Ovary (tissue), 10 donors: ENCODE measurements at places on chromosomes 12 and 14. TPM values are rescaled to one million over a fixed set of nuclear protein-coding genes. Genes with fewer than 3 reads are reported as not detected.

The TAS2R8 gene
- total RNA-seq, result not detected

The ZBTB25 gene
- 10.2 TPM for total RNA-seq

The GAPDH gene
- 1,324 TPM for total RNA-seq

The DPPA3 gene
- not detected for total RNA-seq

The B4GALNT1 gene
- 0.52 TPM for total RNA-seq

The SRRM4 gene
- not detected for total RNA-seq

The EPYC gene
- not detected for total RNA-seq

GRCh38 chr12:13428538-13429265 lies 232.2 kb downstream of the EMP1 start:
- no peak for DNase-seq

DNA sequence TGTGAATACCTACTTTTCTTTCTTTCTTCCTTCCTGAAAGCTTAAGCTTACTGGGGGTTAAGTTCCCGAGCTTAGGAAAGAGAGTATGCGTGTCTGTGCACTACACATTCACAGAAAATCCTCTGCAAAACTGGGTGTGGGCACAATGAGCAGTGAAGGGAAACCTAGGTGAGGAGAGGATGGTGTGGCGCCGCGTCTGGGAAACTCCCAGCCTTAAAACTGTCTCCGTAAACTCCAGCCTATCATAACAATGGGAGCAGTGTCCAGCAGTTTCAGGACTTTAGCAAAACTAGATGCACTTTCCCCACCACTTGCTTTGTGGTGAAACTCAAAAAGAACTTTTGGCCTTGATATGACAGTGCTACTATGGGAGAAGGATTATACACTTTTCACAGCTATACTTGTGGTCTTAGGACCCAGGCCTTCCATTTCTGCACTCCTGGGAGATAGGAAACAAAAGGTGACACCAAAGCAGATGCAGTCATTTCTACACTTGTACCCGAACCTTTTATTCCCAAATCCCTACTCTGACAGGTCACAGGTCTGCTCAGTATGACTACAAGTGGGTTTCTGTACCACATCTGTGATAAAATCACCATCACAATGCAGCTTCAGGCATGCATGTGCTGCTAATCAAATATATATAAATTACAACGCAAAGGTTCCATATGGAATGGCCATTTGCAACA lies 10.4 kb downstream of the AKAP5 start:
- no peak for DNase-seq

GRCh38 chr14:78048120-78048519 lies 122.1 kb upstream of the NRXN3 start:
- DNase-seq, result no peak

DNA sequence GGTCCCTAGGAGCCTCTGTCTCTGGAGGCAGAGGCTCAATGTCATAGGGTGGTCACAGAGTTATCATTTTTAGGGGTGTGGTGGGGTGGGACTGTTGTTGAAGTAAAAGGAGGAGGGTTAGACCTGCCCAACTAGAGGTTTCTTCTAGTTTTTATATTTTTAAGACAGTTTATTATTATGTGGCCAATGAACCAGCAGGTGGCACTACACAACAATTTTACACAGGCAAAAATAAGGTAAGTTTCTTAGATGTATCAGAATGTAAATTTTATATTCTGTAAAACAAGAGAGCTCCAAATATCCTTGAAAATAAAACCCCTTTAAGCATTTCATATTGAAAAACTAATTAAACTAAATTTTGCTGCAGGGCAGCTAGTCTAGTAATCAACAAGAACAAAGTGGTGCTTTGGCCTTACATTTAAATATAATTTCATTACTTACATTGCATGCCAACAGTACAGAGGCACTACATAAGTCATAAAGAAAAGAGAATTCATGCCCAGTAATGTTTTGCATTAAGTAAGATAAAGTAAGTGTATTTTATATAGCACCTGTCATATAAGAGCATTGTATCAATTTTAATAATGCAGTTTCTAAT lies 22.2 kb upstream of the OVCH1 start:
- DNase-seq, result no peak

DNA sequence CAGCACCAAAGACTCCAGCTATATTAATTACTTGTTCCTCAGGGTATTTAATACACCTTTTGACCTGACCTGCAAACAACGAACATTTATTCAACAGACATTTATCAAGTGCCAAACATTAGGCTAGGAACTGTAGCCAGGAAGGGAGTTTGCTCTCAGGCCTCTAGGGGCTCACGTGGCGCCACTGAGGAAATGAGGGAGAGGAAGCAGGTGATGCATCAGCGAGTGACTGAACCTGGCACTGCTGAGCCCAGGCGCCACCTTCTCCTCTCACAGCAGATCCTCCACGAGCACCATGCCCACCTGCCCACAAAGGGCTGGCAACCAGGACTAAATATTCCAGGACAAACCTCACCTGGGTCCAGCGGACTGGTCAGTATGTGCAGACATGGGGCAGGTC lies 50.2 kb downstream of the SETD3 start:
- DNase-seq, result no peak

GRCh38 chr12:100184549-100185145 lies 16.0 kb upstream of the ACTR6 start:
- DNase-seq, result no peak

- no peak for DNase-seq
Measured at GRCh38 chr12:92601680-92602079, 101.1 kb upstream of the PLEKHG7 start.

DNA sequence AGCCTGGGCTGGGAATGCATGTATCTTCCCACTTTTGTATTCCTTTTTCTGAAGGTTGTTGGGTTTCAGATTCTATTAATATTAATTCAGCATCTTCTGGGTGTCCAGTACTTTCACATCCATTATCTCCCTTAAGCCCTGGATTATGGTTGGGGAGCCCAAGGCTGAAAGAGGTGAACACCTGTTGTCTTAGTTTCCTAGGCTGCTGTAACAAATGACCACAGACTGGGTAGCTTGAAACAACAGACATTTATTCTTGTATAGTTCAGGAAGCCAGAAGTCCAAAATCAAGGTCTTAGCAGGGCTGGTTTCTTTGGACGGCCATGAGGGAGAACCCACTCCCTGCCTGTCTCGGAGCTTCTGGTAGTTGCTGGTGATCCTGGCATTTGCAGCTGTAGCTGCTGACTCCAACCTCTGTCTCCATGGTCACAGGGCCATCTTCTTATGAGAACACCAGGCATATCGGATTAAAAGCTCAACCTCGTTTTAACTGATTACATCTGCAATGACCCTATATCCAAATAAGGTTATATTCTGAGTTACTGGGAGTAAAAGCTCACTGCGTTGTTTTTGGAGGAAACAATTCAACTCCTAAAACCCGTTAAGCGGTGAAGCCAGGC lies 68.2 kb upstream of the CLMN start:
- no peak for DNase-seq

DNA sequence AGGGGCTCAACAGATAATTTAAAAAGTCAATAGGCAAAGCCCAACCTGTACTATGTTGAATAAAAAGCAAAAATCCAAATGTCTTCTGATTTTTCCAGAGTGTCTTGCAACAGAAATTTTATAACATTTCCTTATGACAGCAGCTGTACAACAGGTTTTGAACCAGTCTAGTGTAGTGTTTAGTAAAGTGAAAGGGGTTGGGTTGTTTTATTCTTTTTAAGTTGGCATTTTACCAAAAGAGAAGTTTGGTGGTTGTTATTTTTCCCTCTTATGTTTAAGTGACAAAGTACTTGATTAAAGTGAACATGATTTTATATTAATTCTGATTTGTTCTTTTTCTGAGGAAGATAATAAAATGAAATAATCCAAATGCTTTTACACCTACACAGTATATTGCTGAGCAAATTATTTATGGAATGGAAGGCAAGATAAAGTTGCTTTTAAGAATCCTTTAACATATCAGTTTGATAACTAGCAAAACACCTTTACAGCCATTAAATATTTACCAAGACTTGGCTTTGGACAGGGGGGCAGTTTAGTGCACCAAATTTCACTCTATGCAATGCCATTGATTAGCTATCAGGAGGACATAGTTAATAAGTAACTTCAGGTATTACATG lies 128.9 kb downstream of the FOXA1 start:
- no peak for DNase-seq

DNA sequence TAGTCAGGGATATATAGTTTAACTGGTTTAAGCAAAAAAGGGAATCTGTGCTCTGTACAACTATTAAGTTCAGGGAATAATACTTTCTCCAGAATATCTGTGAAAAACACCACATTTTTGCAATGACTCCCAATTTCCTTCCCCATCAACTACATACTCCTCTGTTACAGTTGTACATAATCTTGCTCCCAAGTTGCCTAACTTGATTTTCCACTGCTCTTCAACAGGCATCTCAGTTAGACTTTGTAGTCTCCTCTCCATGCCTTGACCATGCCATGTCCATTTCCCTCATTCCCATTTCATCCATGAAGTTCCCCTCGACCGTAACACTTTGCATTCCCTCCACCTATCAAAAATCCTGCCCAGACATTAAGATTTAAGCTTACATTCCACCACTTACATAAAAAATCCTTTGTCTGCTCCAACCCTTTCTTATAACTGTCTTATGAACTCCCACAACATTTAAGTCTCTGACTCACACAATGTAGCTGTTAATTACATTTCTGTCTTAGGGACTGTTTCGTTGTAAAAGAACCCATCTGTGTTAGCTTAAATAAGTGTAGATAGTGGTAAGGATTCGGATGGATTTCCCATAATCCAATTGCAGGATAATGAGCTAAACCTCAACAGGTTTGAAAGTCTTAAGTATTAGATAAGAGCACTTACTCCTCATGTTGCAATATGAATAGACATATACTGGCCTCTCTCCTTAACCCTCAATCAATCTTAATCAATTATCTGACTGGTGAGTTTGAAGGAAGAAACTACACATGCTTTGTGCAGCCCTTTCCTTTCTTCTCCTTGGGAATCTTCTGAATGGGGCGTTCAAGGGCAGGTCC lies 156.5 kb downstream of the PAWR start:
- DNase-seq, result no peak

GRCh38 chr12:117031843-117032592 lies 67.2 kb downstream of the TESC start:
- DNase-seq, result no peak

- DNase-seq, result no peak
Measured at GRCh38 chr12:53755893-53756292, 4.1 kb upstream of the CISTR start.

DNA sequence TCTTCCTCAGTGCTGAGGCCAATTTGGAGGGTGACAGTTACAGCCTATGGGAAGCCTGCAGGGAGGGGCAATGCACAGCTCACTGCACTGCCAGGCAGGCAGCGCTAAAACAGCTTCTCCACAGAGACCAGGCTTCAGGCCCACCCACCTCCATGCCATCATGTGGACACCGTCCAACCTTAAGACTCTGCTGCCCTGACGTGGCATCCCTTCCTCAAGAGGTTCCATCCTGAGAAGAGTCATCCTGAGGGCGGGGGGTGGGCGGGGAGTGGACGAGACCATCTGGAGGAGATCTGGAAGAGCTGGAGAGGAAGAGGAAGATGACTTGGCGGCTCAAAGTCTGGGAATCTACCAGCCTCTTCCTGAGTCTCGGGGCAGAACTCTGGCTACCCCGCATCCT lies 8.4 kb upstream of the ACVRL1 start:
- no peak for DNase-seq

DNA sequence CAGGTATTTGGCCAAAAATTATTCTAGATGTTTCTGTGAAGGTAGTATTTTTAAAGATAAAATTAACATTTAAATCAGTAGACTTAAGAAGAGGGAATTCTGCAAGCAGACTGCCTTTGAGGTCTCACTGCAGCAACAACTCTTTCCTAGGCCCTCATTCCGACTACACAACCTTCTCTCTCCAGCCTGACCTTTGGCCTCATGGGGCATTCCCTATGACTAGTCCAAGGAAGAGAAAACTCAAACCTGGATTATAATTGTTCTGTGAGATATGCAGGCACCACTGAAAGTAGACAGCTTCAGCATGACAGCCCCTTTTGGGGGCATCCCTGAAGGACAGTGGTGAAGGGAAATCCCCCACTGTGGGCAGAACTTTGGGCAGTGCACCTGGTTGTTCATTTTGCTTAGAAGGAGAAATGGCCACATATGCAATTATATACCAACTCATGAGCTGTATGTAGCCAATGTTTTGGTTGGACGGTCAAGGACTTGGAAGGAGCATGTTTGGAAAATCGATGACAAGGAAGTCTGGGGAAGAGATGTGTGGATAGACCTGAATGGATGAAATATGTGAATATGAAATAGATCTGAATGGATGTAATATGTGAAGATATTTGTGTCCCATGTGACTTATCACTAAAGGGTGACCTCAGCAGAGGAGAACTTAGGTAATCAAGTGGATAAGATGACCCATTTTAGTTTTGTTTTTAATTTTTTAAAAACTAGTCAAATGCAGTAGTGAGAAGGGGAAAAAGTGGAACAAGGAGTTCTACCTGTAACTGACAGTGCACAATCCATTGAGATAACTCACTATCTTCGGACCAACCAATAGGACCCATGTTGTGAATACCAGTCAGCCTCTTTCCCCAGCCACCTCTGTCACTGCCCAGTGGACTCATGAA lies 233.3 kb upstream of the FOXN3 start:
- no peak for DNase-seq

DNA sequence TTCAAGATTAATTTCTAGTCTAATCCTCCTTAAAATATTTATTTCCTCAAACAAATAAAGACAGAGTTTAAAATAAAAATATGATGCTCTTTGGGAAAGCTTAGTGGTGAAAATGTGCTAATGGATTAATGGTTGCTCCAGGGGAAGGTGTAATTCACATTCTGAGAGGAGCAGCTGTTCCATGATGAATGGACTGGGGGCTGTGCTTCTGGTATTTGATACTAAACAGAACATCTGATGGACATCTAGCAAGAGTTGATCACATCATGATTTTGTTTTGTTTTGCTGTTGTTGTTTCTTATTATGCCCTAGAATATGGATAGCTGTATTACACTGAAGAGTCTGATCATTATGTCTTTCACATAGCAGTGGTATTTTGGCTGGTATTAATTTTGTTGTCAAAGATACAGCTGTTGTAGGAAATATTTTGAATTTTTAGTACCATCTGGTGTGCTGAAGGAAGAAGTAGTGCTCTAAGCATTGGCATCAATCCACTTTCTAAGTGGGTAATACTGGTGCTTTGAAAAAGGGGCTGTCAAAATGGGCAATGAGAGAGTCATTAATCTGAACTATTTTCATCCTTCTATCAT lies 296.4 kb downstream of the ADAMTS20 start:
- no peak for DNase-seq

DNA sequence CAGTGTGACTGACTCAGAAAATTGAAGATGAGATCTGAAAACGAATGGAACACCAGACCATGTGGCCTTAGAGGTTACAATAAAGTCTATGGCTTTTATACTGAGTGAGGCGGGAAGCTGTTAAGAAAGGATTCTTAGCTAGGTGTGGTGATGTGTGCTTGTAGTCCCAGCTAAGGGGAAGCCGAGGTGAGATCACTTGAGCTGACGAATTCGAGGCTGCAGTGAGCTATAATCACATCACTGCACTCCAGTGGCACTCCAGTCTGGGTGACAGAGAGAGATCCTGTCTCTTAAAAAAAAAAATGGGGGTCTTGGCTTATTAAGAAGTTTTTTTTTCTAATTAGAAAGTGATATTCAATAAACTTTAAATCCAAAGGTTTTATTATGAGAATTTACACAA lies 678.6 kb downstream of the TMTC2 start:
- no peak for DNase-seq

GRCh38 chr12:1890119-1890703 lies 28.2 kb downstream of the CACNA2D4 start:
- no peak for DNase-seq

GRCh38 chr14:59407246-59408010 lies 57.8 kb downstream of the GPR135 start:
- no peak for DNase-seq

GRCh38 chr12:129378496-129378895 lies 525.2 kb downstream of the GLT1D1 start:
- DNase-seq, result no peak
